HEK293T (cell line): ENCODE measurements at places on chromosomes 3 and 15.

GRCh38 chr15:42584031-42584765, 8.8 kb downstream of the STARD9 start:
- no peak for DNase-seq

GRCh38 chr15:97654481-97655076, 305.9 kb upstream of the ARRDC4 start:
- peak; percentile 19 for DNase-seq

DNA sequence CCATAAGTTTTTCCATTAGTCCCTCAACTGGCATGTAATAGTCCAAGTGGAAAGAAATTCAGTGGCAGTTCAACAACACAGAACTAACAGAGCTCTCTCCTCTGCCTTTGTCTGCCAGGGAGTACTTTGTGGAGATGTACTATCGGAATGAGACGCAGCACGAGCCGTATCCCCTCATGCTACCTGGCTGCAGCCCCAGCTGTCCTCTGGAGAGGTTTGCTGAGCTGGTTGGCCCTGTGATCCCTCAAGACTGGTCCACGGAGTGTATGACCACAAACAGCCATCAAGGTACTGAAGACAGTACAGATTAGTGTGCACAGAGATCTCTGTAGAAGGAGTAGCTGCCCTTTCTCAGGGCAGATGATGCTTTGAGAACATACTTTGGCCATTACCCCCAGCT, 39.4 kb downstream of the ACP3 start:
- no peak for DNase-seq

DNA sequence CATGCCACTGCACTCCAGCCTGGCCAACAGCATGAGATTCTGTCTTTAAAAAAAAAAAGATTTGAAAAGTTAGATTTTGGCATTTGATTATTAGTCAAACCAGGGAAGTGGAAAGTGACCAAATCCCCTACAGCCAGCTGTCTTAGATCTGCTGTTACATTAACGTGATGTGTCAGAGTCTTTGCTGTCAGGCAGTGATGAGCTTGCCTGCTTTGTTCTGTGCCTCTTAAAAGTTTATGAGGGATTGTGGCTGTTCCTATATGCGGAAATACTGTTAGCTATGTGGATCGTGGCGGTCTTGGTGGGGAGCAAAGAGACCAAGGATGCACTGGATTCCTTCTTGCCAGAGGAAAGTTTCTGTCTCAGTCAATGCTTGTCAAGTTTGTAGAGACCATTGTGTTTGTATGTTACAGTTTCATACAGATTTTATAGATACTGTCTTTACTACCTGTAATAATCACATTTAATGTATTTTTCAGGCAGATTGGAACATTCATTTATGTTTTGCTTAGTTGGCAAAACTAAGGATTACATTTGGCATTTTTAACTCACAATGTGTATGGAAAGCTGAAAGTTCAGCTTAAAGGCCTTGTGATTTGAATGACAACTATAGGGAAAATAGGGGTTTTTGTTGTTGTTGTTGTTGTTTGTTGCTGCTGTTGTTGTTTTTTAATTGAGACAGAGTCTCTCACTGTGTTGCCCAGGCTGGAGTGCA, 137.4 kb downstream of the VPS8 start:
- DNase-seq: no peak

DNA sequence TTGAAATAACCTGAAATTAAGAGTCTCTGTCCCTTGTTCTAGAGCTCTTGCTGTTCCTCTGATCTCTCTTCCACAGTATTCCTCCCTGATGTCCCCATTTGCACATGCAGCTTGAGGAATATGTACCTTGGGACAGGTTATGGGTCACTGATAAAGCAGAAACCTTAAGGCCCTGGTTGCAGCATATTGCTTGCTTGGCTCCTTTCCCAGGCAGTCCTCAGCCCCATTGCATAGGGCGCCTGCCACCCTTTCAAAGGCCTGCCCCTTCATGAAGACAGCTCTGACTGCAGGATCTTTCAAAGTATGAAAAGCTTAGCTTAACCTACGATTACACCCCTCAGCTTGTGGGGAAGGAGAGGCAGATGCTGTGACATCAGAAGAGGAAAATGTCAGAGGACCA, 51.6 kb downstream of the WDR76 start:
- DNase-seq: no peak

DNA sequence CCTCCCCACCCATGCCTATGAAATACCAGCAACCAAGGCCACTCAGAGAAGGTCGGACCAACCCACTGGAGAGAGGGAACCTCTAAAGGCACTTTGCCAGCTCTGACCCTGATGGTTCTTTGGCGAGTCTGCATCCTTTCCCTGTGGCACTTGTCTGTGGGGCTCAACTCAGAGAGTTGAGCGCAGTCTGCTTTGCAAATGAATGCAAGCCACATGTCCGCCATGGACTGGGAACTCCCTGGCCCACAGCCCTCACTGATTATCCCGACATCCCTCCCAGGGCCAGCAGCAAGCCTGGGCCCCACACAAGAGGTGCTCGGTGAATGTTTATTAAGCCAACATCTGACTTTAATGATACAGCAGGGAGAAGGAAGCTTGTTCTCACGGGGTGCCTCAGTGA, 55.5 kb upstream of the HES1 start:
- DNase-seq: no peak

GRCh38 chr3:195133462-195133861, 137.5 kb downstream of the XXYLT1 start:
- no peak for DNase-seq

- no peak for DNase-seq
These were observed 487 bp downstream of the ITIH4 start for GRCh38 chr3:52829906-52830463.

DNA sequence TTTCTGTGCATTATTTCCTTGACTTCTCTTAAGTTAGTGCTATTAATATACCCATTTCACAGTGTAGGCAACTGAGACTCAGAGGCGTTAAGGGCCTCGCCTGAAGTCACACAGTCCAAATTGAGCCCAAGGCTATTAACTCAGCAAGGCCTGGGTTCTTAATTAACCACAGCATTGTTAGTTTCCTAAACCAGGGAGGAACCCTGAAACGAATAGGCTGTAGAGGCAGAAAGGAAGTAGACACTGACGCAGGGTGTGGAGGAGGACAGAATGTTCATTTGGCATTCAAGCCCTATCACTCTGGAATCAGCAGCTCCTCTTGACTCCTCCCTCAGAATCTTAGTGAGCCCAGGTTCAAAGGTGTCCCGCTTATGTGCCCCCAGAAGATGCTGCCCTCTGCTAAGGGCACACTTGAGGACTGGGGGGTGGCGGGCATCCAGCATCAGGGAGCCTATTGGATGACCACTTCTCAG, 13.9 kb downstream of the ARHGEF3 start:
- DNase-seq: no peak

DNA sequence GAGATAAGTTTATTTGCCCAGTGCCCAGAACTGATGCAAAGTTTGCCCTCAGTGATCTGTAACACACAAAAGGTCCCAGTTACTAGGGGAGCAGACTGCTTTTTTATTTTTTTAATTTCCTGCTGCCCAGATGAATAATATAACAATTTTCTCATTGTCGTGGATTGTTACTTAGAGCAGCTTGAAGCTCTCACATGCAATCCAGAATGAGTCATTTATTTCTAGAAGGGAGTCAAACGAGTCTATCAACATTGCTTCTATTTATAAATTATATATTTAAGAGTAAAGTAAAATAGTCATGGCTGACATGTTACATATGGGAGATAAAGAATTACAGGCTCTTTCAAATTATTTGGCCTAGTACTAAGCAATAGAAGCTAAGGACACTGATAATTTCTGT, 41.3 kb downstream of the MEIS2 start:
- DNase-seq: no peak

- peak; percentile 25 for DNase-seq
These were observed 283.1 kb upstream of the NR2F2 start for GRCh38 chr15:96047255-96047931.

- DNase-seq: no peak
These were observed 53.3 kb downstream of the OSBPL10 start for GRCh38 chr3:31927811-31928210.

DNA sequence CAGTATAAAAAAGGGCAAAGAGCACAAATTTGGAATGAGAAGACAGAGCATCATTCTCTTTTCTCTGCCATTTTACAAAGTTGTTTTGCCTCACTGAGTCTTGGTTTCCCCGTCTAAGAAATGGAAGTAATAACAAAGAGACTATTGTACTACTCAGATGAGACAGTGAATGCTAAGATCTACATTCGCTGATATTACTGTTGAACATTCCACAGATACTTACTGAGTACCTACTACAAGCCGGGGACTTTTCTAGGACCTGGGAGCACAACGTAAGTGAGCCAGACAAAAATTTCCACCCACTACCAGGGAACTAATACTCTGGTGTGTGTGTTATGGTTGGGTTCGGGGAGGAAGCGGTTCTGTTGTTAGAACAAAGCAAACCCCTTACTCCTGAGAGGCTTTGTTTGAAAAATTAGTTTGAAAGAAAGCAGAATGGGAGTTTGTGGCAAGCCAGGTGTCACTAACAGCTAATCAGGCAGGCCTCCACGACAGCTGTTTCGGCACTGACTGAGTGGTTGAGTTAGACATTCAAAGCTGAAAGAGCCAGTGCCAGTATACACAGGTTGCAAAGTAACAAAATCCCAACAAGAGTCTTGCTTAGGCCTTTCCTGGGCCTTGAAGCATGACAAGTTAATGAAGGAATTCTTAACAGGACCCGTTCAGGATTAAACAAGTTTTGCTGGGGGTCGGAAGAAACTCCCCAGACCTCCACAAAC, 458.3 kb downstream of the EDEM1 start:
- no peak for DNase-seq

GRCh38 chr3:57696801-57697321, 4.0 kb upstream of the DENND6A start:
- no peak for DNase-seq

DNA sequence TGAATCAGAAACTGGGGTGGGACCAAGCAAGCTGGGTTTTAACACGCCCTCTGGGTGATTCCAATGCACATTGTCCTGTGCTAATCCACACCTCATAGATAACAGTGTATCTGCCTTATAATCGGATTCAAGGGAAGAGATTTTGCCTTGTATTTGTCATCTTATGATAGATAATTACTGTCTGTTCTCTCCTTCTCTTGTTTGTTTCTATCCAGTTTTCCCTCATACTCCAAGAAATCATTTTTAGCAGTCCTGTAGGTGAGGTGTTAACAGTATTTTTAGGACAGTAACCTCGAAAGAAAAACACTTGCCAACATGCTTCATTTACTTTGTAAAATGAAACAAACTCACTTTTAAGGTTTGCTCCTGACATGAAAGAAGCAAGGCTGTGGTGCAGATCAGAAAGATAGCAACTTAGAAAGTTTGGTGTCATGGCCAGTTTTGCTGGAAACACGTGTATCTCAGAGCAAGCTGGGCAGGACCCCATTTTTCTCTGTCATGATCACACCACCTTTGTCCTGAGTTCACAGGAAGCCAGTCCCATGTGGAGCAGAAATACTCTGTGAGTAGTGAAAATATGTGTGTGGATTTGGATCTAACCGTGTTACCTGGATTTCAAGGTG, 72.6 kb downstream of the TRAK1 start:
- DNase-seq: no peak

- DNase-seq: no peak
These were observed 74.8 kb downstream of the ADAMTS9 start for GRCh38 chr3:64612916-64613526.

DNA sequence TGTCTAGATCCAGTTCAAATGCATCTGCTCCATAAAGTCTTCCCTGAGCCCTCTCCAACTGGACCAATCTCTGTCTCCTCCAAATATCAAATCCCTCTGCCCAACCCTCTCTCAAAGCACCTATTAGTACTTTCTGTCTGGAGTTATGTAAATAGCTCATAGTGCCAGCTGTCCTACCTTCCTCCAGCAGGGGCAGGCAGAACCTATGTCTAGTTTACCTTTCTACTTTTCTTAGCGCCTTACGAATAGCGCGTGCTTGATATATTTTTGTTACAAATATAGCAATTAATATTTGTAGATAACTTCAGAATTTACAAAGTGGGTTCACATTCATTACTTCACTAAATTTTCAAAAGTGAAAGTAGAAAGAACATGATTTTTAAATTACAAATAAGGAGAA, 14.0 kb upstream of the CCDC80 start:
- no peak for DNase-seq

- no peak for DNase-seq
These were observed 788.2 kb upstream of the ALCAM start for GRCh38 chr3:104578558-104578957.

GRCh38 chr3:49158103-49158709, 7.9 kb downstream of the CCDC71 start:
- no peak for DNase-seq

DNA sequence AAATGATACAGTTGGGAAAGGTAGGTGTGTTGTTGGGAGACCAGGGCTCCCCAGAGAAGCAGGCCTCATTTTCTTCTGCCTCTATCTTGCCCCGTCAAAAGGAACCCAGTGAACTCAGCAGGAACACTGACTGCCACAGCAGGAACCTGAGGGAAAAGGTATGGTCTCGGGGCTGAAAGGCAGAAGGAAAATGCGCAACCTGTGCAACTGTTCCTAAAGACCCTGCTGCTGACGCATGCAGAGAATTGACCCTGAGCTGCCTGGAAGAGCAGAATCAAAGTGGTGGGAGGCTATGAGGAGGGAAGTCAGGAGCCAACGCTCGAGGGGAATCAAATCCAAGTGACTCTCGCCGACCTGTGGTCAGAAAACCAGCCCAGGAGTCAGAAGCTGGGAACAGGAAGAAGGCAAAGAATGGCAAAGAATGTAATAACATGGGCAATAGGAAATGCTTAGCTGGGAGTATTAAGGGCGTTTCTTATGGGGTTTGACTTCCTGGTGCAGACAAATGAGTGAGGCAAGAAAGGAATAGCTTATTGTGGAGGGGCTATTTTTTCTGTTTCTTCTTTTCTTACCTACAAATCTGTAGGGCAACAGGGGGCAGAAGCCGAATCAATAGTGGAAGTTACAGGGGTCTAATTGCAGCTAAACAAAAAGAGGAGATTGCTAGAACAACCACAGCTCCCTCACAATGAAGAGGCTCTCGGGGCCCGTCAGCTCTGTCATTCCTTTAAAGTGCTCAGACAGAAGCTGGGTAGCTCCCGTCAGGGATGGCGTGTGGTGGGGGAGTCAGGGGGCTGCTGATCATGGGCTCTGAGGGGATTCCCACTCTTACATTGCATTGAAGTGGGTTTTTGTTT, 65.4 kb upstream of the DLG1 start:
- DNase-seq: no peak

GRCh38 chr15:64152507-64153387, 1.2 kb downstream of the SNX22 start:
- DNase-seq: no peak

- no peak for DNase-seq
These were observed 74.7 kb upstream of the SNRK start for GRCh38 chr3:43211681-43212080.

GRCh38 chr3:132803889-132804288, 81.7 kb upstream of the NPHP3 start:
- DNase-seq: peak; percentile 24

DNA sequence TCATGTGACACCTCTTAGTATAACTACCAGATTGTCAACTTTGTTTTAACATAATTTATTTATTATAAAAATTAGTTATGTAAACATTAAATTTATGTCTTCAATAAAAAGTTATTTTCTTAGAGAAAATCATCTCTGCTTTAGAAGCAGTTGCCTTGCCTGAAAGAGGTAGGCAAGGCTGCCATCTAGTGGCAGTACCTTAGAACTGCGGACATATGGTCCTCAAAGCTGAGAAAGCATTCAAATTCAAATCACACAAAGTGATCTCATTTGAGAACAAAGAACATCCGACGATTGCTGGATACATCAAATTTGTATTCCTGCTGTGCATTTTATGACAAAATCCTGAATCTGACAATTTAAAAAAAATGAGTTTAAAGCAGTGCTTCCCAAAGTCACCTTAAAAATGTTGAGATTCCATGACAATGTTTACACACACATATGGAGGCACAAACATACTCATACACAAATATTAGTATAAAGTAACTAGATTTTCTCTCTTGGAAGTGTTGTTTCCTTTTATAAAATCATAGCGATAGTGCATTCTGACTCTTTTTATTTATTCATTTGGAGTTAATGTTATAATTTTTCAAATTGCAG, 617.4 kb downstream of the CADM2 start:
- peak; percentile 49 for DNase-seq
